Prostate gland (tissue), 2 donors: ENCODE measurements at places on chromosomes 4 and X. TPM values are rescaled to one million over a fixed set of nuclear protein-coding genes. Genes with fewer than 3 reads are reported as not detected.

GRCh38 chr4:24831637-24832036, 36.3 kb downstream of the SOD3 start:
- no peak for DNase-seq

- no peak for DNase-seq
Measured at GRCh38 chrX:24151513-24151912, 2.0 kb downstream of the ZFX start.

- no peak for DNase-seq
Measured at GRCh38 chr4:146567396-146567795, 45.7 kb upstream of the SLC10A7 start.

DNA sequence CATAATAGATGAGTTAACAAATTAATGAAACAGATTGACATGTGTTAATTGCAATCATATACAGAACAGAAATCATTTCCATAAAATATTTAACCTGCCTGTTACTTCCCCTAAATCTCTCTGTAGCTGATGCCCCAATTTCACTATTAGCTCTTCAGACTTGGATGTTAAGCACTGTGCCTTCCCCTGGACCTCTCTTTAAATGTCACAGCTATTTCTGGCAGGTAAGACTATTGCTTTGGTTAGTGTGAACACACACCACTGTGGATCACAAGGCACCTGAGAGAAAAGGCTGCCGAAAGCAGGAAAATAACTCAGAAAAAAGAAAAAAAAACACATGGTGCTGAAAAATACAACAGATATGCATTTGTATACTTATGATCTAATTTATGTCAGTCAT, 91.3 kb downstream of the SNCA start:
- no peak for DNase-seq

- DNase-seq = peak; percentile 5
Measured at GRCh38 chrX:111100191-111100590, 4.2 kb downstream of the PAK3 start.

GRCh38 chr4:41146716-41147506, 67.4 kb downstream of the APBB2 start:
- DNase-seq = peak; percentile 21

- DNase-seq = no peak
Measured at GRCh38 chrX:10966057-10966456, 145.1 kb upstream of the HCCS start.

DNA sequence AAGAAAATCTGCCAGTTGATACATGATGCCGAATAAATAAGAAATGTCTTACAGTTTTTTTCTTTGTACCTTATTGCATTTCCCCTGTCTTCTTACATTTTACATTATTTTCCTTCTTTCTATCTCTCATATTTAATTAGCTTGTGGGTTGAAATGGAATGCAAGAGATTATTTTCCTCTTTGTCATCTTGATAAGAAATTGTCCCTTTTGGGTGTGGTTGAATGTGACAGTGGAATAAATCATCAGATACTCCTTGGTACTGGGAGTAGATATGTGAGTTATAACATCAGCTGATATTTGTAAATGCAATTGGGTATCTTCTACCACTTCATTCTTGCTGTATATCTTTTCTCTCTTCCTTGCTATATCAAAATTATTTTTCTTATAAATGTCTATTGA, 997.4 kb downstream of the RAPGEF2 start:
- DNase-seq = no peak

DNA sequence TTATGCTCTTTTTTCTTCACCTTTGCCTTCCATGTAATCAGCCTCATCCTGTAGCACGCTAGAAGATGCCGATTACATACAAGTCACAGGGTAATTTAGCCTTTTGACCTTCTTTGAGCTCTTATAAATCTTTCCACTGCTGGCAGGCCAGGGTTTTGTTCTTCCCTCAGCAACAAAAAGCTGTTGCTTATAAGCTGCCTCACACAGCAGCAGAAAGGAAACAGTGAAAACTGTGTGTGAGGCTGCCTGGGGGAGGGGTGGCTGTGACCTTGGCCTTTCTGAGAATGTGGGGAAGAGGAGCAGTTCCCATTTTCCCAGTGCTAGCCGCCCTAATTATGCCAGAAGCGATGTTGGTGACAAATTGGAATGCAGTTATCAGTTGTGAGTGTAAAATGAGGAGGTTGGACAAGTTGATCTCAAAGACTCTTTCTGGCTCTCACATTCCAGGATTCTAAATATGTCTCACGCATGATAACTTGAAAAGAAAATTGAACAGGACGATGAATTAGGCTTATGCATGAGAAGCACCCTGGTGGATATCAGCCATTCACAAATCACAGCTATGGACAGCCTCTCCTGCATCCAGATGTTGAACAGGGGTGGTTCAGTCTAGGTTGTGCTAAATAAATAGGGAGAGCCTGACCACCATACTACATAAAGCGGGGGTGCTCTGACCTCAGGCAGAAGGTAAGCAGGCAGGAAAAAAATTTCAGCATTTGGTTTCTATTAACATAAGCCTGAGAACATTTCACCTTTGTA, 25.7 kb downstream of the SLITRK2 start:
- DNase-seq = no peak

GRCh38 chrX:77548751-77549150, 101.6 kb downstream of the FGF16 start:
- DNase-seq = no peak

- DNase-seq = no peak
Measured at GRCh38 chr4:126470862-126471261, 1156.1 kb downstream of the FAT4 start.

DNA sequence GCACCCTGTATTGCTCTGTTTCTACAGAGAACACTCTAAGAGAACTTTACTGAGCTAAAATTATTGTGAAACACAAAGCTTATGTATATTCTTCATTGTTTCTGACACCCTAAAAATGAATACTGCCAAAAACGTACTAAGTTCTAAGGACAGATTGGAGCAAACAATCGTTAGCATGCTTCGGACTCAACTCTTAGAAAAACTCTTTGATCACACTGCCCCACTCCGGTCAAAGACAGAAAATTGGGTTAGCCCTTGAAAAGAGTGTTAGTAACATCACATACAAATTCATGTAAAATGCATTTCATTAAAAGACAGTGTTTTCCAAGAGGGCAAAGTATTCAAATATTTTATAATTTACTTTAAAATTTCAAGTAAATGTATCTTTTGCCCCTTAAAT, 177.4 kb downstream of the DCHS2 start:
- no peak for DNase-seq

- no peak for DNase-seq
Measured at GRCh38 chr4:6064383-6064782, 46.2 kb upstream of the C4orf50 start.

DNA sequence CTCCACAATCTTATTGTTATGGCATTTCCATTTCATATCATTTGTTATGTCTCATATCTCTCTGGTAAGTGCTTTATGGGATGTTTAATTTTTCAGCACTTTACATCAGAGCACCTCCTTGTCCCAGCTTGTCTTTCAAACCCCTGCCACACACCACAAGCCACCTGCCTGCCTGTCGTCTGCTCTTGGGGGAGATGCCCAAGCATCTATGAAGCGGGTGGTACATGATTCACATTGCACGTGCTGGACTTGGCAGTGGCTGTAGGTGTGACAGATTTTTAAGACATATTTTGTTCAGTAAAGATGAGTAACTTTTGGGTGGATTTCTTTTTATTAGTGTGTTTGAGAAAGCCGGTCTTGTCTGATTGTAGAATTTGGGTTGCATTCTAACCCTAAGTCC, 14.2 kb upstream of the SPATA4 start:
- no peak for DNase-seq

DNA sequence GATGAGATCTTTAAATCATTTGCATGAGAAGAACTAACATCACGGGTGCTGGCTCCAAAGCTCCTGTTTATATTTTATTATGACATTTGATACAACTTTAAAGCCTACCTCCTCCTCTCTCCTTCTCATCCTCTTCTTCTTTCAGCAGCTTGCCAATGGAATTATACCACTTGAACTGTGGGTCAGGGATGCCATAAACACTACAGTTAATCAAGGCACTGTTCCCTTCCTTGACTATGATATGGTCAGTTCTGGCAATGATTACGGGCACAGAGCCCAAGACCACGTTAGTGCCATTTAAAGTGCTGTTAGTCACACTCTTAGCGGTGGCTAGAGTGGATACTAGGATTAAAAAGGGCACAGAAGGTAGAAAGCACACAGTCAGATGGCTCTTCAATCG, 20.7 kb downstream of the MFAP3L start:
- no peak for DNase-seq

DNA sequence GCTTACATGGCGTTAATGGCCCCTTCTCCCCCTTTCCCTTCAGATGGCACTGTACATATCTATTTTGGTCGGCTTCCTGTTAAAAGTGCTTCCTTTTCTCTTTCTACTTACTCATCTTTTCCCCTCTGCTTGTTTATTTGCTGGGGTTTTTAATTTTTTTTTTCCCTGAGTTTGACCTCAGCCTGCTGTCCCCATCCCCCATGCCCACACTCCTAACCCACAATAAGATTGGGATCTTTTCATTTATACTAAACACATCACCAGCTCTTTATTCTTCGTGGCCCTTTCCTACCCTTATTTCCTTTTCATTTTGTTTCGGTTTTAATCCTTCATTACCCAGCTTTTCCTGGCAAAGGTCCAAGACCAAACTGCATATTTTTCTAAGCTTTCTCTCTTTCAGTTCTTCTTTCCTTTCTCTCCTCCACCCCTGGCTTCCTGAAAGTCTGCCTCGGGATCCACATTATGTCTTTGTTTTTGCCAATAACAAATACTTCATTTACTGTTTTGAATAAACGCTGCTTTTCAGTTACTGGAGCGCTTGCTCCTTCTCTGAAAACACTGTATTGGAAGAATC, 152.0 kb upstream of the USP9X start:
- no peak for DNase-seq

DNA sequence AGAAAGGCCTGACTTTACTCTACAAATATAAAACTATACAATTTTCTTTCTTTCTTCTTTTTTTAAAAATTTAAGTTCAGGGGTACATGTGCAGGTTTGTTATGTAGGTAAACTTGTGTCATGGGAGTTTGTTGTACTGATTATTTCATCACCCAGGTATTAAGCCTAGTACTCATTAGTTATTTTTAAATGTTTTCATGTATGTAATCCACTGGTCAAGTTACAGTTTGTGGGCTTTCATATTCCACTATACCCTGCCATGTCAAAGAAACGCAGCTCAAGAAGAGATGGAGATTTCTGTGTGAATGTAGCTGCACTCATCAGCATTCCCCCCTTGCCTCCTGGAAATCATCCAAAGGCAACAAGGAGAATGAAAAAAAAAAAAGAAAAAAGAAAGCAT, 31.2 kb upstream of the SPRY1 start:
- no peak for DNase-seq

Gene TLR1
- 7.4 TPM for total RNA-seq

Gene COL4A6
- total RNA-seq = 16.7 TPM

Gene TGIF2LX
- not detected for total RNA-seq

Gene ZDHHC9
- total RNA-seq = 13.8 TPM

Gene RWDD4
- 27.6 TPM for total RNA-seq

Gene HTN3
- total RNA-seq = not detected
